ENCODE measurements at places on chromosomes 2 and 18.

GRCh38 chr18:62044490-62045000 is 142.3 kb downstream of the PIGN start:
- no peak for DNase-seq

DNA sequence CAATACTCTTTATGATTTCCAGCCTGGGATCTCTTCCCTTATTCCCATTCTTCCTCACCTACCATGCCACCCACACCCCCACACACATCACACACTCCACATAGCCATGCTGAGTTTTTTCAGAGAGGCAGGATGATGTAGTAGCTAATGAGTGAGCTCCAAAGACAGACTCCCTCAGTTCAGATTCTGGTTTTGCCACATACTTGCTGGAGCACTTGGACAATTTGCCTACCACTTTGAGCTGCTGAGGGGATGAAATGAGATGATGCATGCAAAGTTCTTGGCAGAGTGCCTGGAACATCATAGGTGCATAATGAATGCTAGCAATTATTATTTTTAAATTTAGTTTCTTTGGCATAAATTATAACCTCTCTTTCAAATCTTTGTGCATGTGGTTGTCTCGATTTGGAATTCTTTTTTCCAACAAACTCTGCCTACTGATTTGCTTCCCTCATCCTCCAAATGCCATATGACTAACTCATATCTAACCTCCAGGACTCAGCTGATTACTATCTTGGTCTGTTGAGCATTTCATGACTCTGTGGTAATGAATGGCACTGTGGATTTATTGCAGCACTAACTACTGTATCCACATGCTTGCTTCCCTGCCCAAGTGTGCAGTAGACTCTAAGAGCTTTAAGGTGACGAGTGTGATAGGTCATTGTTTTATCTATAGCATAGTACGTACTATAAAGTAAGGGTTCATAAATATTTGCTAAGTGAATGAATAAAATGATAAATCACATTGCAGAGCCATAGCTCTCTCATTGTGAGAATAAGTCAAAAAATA is 99.1 kb downstream of the TACR1 start:
- DNase-seq, result no peak

DNA sequence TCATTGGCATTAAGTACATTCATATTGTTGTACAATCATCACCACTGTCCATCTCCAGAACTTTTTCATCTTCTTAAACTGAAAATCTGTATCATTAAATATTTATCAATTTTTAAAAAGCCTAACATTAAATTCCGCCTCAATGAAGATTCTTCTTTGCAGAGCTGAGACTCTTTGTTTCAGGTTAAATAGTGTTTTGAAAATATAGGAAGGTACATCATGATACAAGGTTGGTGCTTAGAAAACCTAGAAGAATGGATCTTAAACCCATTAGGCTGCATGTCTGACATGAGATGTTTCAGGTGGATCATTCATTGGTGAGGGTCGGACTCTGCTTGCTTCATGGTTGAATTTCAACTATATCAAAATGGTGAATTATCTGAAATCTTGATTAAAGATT is 30.5 kb downstream of the DDX1 start:
- no peak for DNase-seq

DNA sequence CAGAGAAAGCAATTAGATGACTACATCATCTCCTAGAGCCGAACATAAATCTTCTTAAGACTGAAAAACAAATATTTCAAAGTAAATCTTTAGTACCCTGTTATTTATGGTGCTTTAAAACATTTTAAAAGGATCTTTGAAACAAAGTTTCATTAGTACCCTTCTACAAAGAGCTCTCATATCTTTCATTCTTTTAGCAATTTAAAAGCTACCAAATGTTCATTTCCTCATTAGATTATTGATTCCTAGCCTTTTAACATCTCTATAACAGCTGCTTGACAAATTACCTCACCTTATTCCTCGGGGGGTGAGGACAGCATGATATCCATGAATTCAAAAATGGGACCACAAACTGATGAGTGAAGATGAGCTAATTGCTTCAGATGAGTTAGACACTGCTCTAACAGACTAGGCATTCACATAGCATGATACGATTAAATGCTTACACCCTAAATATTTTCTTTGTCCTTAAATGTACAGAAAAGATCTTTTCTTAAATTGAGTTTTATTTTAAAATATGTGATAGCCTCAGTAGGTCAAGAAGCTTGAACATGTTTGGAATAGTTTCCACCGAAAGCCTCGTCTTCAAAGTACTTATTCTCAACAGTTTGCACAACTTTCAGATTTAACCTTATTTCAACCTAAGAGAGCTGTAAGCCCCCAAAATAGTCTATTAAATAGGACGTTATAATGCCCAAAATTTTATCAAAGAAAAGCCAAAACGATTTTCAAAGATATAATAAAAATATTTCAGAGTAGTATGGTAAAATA is 2.1 kb downstream of the ATAD2B start:
- DNase-seq, result no peak

- DNase-seq, result no peak
These were observed 80.3 kb downstream of the XRCC5 start for GRCh38 chr2:216189410-216189809.

DNA sequence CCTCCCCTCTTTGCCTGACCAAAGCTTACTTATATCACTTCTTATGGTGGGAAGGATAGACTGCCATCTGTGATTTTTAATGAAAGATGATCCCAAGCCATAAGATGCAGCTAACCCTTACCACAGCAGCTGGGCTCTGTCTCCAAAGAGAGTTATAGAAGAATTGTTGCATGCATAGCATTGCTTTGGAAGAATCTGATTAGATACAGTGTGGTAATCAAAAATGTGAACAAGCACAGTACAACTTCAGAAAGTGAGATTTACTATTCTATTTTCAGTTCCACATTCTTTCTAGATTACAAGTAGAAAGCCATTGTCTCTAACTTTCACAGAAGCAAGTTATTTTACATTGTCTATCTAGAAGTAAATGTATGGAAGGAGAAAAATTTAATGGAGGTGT is 129.0 kb upstream of the ACVR2A start:
- no peak for DNase-seq
